Endodermal cell (in vitro differentiated cells): ENCODE measurements at places on chromosomes 3 and 15. TPM values are rescaled to one million over a fixed set of nuclear protein-coding genes. Genes with fewer than 3 reads are reported as not detected.

- no peak for DNase-seq
Measured at GRCh38 chr3:168312984-168313383, 217.3 kb upstream of the GOLIM4 start.

- no peak for DNase-seq
Measured at GRCh38 chr15:74823324-74823723, 3.1 kb upstream of the CPLX3 start.

DNA sequence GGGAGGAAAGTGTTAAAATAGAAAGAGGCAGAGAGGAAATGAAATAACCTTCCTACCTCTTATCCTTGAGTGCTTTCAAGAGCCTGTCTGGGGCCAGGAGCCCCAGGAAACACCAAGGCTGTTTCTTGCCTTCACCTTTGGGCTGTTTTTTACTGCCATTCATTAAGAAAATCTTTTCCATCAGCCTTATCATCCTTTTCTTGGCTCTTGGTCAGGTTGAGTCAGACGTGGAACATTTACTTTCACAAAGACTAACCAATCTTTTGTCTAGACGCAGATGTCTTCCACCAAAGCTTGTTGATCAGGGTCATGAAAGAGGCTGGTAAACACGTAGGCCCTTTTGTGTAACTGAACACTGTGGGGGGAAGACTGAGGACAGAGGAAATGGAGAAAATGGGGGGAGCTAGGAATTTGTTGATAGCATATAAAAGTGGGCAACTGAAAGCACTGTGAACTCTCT, 151.0 kb upstream of the THBS1 start:
- DNase-seq: no peak

- DNase-seq: no peak
Measured at GRCh38 chr3:69499899-69500421, 114.1 kb upstream of the FRMD4B start.

GRCh38 chr3:59480486-59480995, 430.7 kb upstream of the CFAP20DC start:
- no peak for DNase-seq

Gene SPESP1
- not detected in 2 replicates for total RNA-seq

Gene DVL3
- 83.7 and 95.1 TPM in 2 replicates for total RNA-seq

Gene FEZF2
- total RNA-seq: not detected in 2 replicates

Gene GOLGA6L4
- 3.3 to 6.0 TPM (median 4.6 TPM) in 3 replicates for total RNA-seq

Gene PLA2G4E
- total RNA-seq: not detected in 3 replicates

Gene GP5
- 0.09 TPM in 1 of 2 replicates, not detected in the other for total RNA-seq

Gene SNAP23
- total RNA-seq: 37.9 to 70.8 TPM (median 62.0 TPM) in 3 replicates
